Amniotic epithelial cell (primary cell): ENCODE measurements at places on chromosomes 13 and 19.

DNA sequence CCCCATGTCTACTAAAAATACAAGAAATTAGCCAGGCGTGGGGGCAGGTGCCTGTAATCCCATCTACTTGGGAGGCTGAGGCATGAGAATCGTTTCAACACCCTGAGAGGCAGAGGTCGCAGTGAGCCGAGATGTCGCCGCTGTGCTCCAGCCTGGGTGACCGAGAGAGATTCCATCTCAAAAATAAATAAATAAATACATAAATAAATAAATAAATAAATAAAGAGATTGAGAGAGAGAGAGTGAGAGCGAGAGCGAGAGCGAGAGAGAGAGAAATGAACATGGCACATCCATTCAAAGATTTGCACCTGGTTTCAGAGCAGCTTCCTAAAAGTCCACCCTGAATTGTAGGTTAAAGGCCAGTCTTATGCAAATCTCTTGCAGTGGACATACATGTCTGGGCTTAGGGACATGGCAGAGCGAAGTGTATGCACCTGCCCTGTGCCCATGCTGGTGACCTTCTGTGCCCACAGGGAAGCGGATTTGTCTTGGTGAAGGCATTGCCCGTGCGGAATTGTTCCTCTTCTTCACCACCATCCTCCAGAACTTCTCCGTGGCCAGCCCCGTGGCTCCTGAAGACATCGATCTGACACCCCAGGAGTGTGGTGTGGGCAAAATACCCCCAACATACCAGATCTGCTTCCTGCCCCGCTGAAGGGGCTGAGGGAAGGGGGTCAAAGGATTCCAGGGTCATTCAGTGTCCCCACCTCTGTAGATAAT is 42.3 kb upstream of the CYP2B6 start:
- DNase-seq = no peak

DNA sequence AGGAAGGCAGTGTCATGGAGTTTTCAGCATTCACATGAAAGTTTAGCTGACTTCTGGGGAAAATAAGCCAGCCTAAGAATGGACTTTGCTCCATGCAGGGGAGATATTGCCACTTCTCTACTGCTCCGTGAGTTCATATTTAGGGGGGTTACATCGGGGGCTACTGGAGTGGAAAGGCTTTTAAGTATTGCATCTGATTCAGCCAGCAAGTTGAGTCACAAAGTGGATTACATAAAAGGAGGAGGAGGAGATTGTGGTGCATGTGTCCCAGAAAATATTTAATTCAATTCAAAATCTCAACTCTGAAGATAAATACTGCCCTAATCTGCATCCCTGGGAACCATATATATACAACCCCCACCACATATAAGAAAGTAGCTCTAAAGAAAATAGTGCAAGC is 617.2 kb downstream of the DCT start:
- peak; percentile 63 for DNase-seq

DNA sequence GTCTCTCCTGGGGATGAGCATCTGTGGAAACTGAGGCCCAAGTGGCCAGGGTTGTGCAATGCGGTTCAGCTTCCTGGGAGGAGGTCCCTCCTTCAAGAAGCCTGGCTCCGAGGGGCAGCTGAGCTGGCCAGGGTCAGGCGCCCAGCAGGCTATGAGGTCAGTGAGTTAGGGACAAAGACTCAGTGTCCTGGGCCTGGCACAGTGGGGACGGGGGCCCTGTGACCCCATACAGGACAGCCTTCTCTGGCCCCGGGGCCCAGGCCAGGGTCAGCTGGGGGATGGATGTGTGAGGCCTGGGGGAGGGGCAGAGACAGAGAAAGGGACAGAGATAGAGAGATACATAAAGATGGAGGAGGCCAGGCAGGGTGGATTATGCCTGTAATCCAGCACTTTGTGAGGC is 3.0 kb upstream of the IL12RB1 start:
- no peak for DNase-seq

DNA sequence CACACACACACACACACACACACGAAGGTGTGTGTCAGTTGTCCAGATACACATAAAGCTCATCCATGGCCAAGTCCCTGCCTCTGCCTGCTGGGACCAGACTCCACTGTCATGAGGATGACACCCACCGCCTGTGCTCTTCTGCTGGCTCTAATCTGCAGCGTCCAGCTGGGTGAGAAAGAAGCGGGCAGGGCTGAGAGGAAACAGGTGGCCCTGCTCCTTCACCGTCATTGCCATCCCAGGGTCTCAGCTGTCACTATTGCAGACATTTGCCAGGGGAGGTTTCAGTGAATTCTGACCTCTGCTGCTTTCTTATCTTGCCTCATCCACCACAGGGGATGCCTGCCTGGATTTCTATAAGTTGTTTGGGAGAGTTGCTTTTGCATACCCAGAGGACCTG is 31.4 kb downstream of the SCGB2B2 start:
- no peak for DNase-seq

DNA sequence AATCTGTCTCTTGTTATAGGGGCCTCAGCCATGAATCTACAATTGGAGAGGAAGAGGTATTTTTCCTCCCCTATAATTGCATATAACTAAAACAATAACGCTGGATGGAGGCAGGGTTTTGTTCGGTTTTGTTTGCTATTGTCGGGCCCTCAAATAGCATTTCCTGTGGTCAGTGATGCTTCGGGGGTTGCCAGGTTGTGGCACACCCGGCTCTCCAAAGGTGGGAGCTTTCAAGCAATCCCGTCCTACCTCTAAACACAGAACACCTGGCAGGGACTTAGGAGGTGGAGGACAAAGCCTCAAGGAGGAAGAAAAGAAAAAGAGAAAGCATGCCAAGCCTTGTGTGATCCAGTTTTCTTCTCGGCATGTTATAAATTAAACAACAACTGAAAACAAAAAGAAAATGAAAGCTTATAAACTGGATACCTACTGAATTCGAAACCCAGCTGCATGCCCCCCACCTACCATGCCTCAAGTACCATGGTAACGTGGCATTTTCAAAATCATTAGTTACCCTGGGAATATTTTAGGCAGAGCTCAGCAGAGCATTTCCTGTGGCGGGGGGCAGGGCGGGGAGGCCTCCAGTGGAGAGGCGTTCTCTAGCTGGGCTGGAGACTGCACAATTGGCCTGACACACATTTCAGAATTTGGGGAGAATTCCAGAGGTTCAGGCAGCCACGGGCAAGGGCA is 213.8 kb downstream of the DCLK1 start:
- no peak for DNase-seq
